AG09309 (cell line): ENCODE measurements at places on chromosomes 1 and 21.

DNA sequence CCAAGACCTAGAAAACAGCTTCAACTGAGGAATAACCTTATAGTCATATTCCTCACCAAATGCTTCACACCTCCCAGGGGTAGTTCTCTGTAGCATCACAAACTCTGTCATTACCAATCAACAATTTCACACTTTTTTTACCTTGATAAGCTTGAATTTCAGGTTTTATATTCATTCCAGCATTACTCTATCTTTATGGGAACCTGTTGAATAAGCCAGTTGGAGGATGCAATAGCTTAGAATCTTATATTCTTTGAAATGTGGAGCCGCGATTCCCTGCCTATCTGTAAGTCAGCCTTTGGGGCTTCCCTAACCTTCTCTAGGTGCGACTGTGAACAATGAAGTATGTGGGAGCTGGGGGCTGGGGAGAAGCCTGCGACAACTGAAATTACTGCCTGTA lies 145.4 kb downstream of the GREM2 start:
- no peak for DNase-seq

DNA sequence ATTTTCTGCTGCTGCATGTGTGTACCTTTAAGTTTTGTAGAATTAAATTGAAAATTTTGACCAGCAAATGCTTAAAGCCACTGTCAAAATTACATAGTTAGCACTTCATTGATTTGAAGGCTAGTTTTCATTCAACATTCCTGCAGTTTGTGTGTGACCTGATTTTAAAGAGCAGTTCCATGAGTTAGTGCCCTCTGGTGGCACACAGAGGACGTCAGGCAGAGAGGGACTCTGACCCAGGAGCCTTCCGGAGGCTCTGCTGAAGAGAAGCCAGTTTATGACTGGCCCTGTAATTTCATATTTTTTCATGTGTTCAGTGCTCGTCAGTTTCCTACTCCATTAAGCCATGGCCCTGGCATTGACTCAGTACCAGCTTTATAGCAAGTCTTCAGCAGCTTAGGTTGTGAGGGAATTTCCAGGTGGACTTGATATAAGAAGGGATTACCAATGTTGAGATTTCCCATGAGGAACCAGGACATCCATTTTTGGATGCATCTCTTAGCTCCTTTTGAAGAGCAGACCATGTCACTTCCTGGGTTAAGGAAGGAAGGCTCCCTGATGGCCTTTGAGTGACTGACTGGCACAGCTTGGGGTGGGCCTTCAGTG lies 104.7 kb downstream of the CAMTA1 start:
- DNase-seq: peak; percentile 11

GRCh38 chr1:246726881-246727280 lies 2.7 kb downstream of the SCCPDH start:
- DNase-seq: no peak

- DNase-seq: no peak
Observed at GRCh38 chr1:75083848-75084514, 50.2 kb upstream of the LHX8 start.

DNA sequence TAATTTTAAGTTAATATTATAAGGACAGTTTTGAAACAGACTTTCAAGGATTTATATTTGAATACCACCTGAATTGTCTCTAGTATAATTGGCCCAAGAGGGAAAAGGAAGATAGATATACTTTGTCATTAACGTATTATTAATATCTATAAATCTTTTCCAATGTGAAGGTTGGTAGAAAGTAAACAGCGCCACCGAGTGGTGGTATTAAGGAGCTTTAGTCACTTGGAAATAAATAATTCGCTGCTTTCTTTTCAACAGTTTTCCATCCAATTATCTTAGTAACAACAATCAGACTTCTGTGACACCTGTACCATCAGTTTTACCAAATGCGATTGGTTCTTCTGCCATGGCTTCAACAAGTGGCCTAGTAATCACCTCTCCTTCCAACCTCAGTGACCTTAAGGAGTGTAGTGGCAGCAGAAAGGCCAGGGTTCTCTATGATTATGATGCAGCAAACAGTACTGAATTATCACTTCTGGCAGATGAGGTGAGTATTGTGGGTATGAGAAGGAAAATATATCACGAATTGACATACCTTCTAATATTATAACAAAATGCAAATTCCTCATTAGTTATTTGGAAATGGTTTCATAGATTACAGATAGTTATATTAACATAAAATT lies 37.7 kb downstream of the SH3GLB1 start:
- DNase-seq: no peak

DNA sequence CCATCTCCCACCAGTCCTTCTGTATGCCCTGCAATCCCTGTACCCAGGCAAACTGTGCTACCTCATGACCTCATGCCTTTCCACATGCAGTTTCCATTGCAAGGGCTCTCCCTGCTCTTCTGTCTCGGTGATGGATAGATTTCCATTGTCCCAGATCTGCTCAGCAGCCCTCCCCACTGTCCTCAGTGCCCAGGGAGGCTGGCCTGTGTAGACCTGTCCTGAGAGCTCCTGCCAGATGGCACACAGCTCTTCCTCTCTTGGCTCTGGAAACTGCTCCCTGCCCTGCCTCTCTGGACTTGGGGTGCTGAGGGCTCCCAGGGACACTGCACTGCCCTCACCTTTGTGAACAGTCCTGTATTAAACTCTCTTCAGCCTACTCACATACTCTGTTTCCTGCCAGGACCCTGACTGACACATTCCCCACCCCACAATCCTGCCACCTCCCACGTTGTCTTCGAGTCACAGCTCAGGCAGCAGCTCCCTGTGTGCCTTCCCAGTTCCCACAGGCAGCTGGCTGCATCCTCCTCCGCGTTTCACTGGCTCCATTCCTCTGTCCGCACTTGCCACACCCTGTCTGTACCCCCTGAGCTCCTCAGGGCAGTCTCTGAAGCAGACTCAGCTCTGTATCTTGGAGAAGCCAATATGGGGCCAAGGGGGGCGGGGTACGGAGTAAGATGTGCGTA lies 57.0 kb downstream of the SPATA46 start:
- DNase-seq: no peak

DNA sequence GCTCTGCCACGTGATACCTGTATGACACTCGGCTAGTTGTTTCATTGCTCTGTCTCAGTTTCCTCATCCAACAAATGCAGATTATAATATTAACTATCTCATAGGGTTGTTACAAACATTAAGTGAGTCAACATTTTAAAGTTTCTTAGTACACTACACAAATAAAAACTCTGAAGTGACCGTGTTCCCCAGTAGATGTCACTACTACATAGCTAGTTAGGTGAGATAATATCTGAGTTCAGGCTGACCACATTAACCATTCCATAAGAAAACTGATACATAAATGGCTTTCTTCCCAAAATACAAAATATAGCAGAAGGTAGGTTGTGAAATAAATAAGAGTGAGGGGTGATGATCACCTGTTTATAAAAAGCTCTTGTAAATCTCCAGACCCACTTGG lies 214.1 kb downstream of the NUF2 start:
- peak; percentile 8 for DNase-seq

- peak; percentile 10 for DNase-seq
Observed at GRCh38 chr1:192311281-192311680, 5.5 kb upstream of the RGS21 start.

GRCh38 chr1:65045022-65045817 lies 78.9 kb upstream of the JAK1 start:
- no peak for DNase-seq

DNA sequence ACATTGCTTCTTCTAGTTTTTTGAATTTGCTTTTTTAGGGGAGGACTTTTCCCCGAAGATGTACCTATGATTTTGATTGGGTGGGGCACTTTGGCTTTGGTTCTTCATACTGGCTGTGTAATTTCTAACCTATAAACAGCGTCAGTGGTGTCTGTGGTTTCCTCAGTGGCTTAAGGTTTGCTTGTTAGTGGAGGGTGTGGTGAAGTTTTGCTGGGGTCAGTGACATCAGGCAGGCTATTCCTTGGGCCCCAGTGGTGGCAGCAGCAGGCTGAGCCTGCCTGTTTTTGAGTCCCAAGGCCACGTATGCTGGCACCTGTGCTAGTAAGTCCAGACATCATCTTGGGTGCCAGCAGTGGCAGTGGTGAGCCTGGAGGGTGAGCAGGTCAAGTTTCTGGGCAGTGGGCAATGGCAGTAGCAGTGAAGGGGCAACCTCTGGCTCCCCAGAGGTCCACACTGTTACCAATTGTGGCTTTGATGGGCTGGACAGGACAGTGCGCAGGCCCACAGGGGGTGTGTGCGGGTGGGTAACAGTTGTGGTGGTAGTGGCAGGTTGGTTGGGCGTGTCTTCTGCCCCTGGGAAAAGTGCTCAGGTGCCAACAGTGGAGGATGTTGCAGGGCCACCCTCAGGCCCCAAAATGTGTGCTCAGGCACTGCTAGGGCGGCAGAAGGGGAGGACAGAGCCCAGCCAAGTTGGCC lies 54.9 kb upstream of the B3GALT2 start:
- no peak for DNase-seq

- no peak for DNase-seq
Observed at GRCh38 chr21:35206141-35207125, 157.3 kb upstream of the RUNX1 start.

DNA sequence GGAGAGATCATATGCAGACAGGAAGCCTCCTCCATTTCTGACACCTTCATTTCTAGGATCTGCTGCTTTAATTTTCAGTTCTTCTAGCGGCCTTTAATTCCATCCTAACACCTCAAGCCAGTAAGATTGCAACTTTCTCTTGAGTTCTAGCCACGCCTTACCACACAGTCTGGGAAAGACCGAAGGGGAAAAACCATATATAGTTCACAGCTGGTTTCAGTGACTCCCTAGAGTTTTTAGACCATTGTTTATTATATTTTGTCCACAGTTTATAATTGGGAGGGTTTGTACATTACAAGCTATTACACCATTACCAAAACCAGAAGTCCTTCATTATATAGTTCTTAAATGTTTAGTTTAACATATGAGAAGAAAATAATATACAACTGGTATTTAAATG lies 37.5 kb downstream of the DPH5 start:
- no peak for DNase-seq

- no peak for DNase-seq
Observed at GRCh38 chr21:45359451-45360217, 45.3 kb upstream of the COL18A1 start.

DNA sequence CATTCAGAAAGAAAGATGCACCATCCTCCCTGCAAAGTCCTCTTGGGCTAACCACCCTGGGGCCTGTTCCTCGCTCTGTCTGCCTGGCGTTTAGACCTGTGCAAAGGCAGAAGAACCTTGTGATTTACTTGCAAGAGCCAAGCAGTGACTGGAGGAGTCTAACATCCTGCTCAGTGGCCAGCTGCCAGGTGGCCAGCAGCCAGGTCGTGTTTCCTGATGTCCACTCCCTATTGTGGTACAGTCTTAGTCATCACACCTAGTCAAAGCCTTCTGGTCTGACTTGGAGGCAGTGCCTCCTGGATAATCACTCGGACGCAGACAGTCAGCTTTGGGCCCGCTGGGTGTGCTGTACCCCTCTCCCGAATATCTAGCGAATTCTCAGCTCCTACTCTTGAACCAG lies 118.1 kb downstream of the PGBD5 start:
- DNase-seq: peak; percentile 45

GRCh38 chr1:197778366-197778945 lies 3.2 kb upstream of the DENND1B start:
- DNase-seq: no peak

- no peak for DNase-seq
Observed at GRCh38 chr1:73778471-73778870, 419.5 kb downstream of the LRRIQ3 start.

GRCh38 chr1:160401487-160401805 lies 1.1 kb downstream of the VANGL2 start:
- DNase-seq: no peak

GRCh38 chr1:18234790-18235242 lies 127.2 kb downstream of the IGSF21 start:
- no peak for DNase-seq

DNA sequence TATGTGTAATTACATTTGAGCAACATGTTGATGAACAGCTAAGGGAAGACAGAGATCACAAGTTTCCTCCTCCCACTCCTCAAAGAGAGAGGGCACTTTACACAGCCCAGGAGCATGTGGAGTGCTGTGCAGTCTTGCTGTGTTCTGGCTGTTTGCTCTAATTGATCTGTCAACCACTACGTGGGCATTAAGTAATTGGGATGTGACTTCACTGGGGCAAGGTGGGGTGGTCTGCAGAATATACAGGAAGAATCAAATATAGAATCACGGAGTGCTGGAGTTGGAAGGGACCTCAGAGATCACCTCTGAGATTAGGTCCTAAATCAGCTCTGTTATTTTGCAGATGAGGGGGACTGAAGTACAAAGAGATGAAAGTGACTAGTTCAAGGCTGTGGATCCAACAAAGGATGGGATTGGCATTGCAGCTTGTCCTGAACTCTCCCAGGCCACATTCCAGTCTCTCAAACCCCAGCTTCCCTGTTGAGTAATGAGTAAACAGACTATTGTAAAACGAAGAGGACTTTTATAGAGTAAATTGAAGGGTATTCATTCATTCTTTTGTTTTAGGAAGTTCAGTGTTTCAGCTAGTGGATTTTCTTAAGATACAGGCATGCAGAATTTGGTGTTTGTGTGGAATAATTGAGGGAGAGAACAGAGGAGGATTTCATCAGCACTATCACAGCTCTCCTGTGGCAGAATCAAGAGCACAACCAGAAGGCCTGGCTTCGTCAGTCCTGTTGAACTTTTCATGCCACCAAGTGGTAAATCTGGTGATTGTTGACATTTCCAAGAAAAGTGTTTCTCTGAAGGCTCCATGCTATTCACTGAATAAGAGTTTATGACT lies 22.4 kb downstream of the NOS1AP start:
- no peak for DNase-seq

GRCh38 chr1:210049616-210050015 lies 111.6 kb downstream of the SYT14 start:
- no peak for DNase-seq

DNA sequence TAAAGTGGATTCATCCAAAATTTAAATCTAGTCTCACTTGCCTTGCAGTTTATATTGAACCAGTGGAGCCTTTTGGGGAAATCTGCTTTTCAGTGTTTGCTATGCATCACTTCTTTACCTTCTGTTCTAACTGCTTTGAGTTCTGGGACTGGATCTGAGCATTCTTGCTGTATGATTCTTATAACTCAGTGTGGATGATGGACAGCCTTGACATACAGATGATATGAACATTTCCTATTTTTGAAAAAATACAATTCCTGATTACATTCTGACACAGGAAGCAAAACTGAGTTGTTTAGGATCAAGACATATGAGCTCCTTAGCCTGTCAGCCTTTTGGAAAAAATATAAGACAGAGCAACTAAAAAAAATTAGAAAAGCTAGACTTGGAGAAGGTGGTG lies 115.2 kb downstream of the DISP1 start:
- no peak for DNase-seq
